ENCODE measurements at places on chromosomes 11 and 22. TPM values are rescaled to one million over a fixed set of nuclear protein-coding genes. Genes with fewer than 3 reads are reported as not detected.

GRCh38 chr22:35257002-35257320 lies 332 bp upstream of the HMGXB4 start:
- H3K27ac ChIP-seq, result no peak overlapping the region
- H3K27me3 ChIP-seq, result no peaks in the 10 kb centered on the region
- H3K4me1 ChIP-seq, result peaks cover 5% of the 10 kb centered on the region
- no peaks in the 10 kb centered on the region for H3K36me3 ChIP-seq
- DNase-seq, result no peak

GRCh38 chr11:20126724-20127123 lies 33.6 kb downstream of the DBX1 start:
- H3K4me3 ChIP-seq, result no peak overlapping the region
- DNase-seq, result no peak
- H3K36me3 ChIP-seq, result no peaks in the 10 kb centered on the region

- no peak overlapping the region for H3K4me3 ChIP-seq
- H3K27me3 ChIP-seq, result no peaks in the 10 kb centered on the region
- H3K36me3 ChIP-seq, result no peaks in the 10 kb centered on the region
- no peak for DNase-seq
- H3K27ac ChIP-seq, result no peak overlapping the region
These were observed 303.0 kb downstream of the KCNA4 start for GRCh38 chr11:29713831-29714320.

- DNase-seq, result no peak
- H3K27me3 ChIP-seq, result no peaks in the 10 kb centered on the region
- H3K27ac ChIP-seq, result no peak overlapping the region
- no peaks in the 10 kb centered on the region for H3K4me1 ChIP-seq
- no peaks in the 10 kb centered on the region for H3K36me3 ChIP-seq
- no peak overlapping the region for H3K4me3 ChIP-seq
These were observed 137.5 kb downstream of the FAM76B start for GRCh38 chr11:95652002-95652472.

DNA sequence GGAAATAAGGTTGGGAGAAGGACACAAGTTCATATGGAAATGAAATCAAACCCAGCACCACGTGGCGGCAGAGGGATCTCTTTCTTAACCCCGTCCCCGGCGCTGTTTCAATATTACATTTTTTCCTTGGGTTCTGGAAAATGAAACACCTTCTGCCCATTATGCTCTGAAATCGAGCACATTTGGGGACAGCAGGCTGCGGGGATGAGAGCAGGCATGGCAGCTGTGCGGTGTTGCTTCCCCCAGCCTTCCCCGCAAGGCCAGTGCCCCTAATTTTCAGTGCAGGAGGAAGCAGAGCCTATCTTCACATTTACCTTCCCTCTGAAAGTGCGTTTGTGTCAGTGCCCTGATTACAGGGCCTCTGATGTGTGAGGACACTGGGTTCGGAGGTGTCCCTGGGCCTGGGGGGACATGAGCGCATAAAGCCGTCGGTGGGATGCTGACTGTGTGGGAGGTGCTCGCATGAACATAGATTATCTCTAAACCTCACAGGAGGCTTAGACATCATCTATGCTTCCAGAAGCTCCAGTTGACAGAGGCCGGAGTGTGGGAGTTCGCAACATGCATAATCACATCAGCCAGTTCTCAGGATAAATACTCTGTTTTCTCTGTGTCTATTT lies 921.3 kb downstream of the BRD1 start:
- H3K4me3 ChIP-seq, result no peak overlapping the region
- H3K27me3 ChIP-seq, result no peaks in the 10 kb centered on the region
- no peaks in the 10 kb centered on the region for H3K36me3 ChIP-seq
- H3K27ac ChIP-seq, result no peak overlapping the region

The NFAM1 gene
- not detected for total RNA-seq

- DNase-seq, result no peak
- H3K4me1 ChIP-seq, result peaks cover 35% of the 10 kb centered on the region
- peaks cover 10% of the 10 kb centered on the region for H3K27me3 ChIP-seq
- H3K27ac ChIP-seq, result no peak overlapping the region
- H3K36me3 ChIP-seq, result no peaks in the 10 kb centered on the region
These were observed 104.4 kb downstream of the ZBTB16 start for GRCh38 chr11:114163830-114164401.

DNA sequence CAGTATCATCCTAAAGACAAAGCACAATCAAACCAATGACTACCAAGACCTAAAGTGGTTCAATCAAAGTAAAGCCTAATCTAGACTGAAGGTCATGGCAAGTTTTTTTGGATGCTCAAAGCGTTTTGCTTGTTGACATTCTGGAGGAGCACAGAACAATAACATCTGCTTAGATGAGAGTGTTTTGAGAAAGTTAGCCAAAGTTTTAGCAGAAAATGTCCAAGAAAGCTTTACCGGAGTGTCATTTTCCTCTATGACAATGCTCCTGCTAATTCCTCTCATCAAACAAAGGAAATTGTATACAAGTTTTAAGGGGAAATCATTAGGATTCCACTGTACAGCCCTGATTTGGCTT lies 256.9 kb upstream of the FAT3 start:
- no peak overlapping the region for H3K27ac ChIP-seq
- H3K27me3 ChIP-seq, result no peaks in the 10 kb centered on the region
- no peaks in the 10 kb centered on the region for H3K36me3 ChIP-seq
- DNase-seq, result no peak
- H3K4me3 ChIP-seq, result no peak overlapping the region

- H3K4me3 ChIP-seq, result no peak overlapping the region
- no peaks in the 10 kb centered on the region for H3K27me3 ChIP-seq
- H3K27ac ChIP-seq, result no peak overlapping the region
- peak; percentile 67 for DNase-seq
These were observed 73.2 kb downstream of the KIAA1671 start for GRCh38 chr22:25025491-25026400.

DNA sequence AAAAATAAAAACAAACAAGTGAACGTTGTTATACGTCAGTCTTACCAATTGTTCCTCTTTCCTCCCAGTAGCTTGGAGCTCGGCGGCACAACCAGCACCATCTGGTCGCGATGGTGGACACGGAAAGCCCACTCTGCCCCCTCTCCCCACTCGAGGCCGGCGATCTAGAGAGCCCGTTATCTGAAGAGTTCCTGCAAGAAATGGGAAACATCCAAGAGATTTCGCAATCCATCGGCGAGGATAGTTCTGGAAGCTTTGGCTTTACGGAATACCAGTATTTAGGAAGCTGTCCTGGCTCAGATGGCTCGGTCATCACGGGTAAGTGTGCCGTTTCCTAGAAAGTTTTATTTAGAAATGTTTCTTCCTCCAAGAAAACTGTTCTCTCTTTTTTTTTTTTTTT lies 47.9 kb downstream of the PPARA start:
- no peaks in the 10 kb centered on the region for H3K4me1 ChIP-seq
- H3K4me3 ChIP-seq, result no peak overlapping the region
- no peaks in the 10 kb centered on the region for H3K36me3 ChIP-seq
- DNase-seq, result no peak
- no peaks in the 10 kb centered on the region for H3K27me3 ChIP-seq

DNA sequence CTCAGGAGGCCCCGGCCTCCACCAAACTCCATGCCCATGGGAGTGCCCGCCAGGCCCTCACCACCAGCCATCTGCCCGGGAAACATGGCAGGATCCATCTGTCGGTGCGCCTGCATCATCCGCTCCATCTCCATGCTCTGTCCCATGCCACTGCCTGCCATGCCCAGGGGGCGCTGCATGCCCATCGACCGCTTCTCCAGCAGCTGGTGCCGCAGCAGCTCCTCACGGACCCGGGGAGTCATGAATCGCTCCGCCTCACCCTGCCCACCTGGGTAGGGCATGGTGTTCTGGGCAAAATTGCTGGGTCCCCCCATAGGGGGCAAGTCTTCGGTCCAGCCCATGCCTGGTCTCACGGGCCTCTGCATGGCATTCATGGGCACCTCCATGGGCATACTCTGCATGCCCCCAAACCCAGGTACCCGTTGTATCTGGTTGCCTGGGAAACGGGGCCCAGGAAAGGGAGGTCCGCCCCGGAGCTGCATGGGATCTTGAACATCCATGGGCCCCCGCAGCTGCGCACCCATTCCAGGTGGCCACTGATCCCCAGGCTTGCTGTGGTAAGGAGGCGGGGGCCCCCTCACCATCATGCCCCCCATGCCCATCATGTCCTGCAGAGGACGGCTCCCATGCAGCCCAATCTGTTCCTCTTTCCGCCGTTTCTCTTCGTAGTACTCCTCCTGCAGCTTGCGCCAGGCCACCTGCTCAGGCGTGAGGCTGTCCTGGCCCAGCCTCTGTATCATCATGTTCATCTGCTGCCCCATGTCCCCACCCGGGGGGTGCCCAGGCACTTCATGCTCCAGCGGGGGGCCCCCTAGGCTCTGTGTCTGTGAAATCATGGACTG lies 18.0 kb downstream of the CXCR5 start:
- no peak overlapping the region for H3K27ac ChIP-seq
- DNase-seq, result no peak
- H3K4me1 ChIP-seq, result no peaks in the 10 kb centered on the region
- no peaks in the 10 kb centered on the region for H3K27me3 ChIP-seq
- peaks cover 9% of the 10 kb centered on the region for H3K36me3 ChIP-seq

- H3K4me3 ChIP-seq, result no peak overlapping the region
- H3K4me1 ChIP-seq, result no peaks in the 10 kb centered on the region
- no peaks in the 10 kb centered on the region for H3K27me3 ChIP-seq
- H3K36me3 ChIP-seq, result no peaks in the 10 kb centered on the region
- DNase-seq, result peak; percentile 40
- H3K27ac ChIP-seq, result no peak overlapping the region
These were observed 120.1 kb upstream of the OR9Q1 start for GRCh38 chr11:57903441-57904123.

DNA sequence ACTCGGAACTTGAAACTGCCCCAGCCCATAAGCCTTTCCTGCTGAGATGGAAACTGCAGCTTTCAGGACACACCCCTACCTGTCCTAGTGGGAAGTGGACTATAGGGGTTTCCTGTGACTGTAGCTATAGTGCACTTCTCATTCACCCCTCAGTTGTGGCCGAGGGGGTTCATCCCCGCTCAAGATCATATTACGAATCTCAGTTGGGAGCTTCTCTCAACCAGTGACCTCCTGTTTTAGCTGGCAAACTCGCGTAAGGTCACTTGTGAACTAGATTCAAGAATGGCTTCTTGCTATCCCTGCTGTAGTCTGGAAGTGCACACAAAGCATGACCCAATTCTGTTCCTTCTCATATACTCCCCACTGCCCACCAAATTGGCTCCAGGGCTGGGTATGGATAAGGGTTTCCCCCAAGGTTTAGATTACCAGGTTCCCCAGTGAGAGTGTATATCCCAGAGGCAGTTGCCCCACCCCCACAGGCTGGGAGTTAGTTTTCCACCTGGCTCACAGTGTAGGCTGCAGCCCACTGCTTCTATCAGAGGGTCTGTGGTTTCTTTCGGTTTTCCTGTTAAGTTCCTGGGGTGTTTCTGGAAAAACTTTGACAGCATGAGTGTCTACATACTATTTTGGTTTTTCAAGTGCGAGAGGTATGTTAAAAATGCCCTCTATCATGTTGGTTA lies 812.9 kb downstream of the JRKL start:
- H3K36me3 ChIP-seq, result no peaks in the 10 kb centered on the region
- no peak overlapping the region for H3K4me3 ChIP-seq
- H3K27me3 ChIP-seq, result no peaks in the 10 kb centered on the region
- no peak overlapping the region for H3K27ac ChIP-seq
- no peak for DNase-seq
- H3K4me1 ChIP-seq, result no peaks in the 10 kb centered on the region

- no peak overlapping the region for H3K4me3 ChIP-seq
- peaks cover 76% of the 10 kb centered on the region for H3K36me3 ChIP-seq
- H3K27me3 ChIP-seq, result no peaks in the 10 kb centered on the region
- H3K27ac ChIP-seq, result peak overlapping the region; percentile 96
These were observed 21.0 kb upstream of the HSPA8 start for GRCh38 chr11:123082977-123083376.

DNA sequence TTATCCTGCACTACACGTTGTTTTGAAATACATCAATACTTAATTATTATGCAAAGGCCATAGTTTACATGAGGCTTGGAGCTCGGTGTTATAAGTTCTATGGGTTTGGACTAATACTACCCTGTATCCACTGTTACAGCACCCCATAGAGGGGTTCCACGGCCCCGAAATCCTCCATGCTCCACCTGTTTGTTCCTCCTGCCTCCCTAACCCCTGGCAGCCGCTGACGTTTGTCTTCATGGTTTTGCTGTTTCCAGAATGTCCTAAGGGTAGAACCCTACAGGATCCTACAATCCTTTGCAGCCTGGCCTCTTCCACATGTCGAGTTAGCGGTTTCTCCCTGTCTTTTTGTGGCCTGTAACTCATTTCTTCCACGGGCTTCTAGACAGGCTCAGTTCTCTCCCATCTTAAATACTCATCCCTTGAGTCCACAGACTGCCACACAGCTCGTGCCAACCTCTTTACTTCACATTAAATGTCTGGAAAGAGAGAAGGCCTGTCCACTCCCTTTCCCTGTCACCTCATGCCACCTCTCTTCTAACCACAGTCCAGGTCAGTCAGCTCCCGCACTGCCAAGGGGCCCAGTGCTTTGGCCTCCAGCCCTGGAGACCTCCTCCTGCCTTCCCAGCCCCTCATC lies 42.4 kb upstream of the TH start:
- no peaks in the 10 kb centered on the region for H3K36me3 ChIP-seq
- peaks cover 14% of the 10 kb centered on the region for H3K27me3 ChIP-seq
- H3K4me1 ChIP-seq, result no peaks in the 10 kb centered on the region
- no peak overlapping the region for H3K4me3 ChIP-seq

Data from GM23248 (cell line).